ENCODE measurements at places on chromosomes 4 and X.
A peak's percentile ranks its signal among the peaks of the same experiment; 100 is the strongest.

DNA sequence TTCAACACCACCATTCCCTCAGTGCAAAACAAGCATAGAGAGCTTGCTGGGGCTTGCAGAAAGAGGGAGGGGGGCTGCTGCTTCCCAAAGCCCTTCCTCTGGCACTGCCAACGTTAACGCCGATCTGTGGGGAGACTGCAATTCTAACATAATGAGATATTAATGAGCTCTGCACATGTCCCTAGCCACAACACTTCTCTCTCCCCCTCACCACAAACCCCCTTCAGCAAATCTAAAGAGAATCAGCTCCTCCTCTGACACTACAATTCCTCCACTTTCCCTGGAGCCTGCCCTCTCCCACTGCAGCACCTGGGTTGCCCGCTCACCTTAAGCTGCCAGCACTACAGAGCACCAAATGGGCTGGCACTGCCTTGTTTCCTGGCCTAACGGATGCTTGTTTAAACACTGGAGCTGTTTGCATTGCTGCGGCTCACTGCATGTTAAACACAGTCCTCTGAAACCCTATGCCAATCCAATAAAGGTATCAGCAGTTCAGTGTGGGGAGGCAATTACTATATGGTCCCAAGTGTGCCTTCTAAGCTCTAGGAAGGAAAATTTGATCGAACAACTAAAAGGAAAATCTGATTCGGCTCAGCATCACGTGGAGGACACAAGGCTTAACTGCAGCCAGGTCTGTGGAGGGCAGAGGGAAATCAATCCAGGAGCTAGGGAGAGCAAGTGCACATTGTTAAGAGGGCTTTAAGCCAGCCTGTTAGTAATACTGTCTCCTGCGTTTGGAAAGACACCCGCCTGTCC is 232.4 kb downstream of the MAML3 start:
- no peak for DNase-seq

DNA sequence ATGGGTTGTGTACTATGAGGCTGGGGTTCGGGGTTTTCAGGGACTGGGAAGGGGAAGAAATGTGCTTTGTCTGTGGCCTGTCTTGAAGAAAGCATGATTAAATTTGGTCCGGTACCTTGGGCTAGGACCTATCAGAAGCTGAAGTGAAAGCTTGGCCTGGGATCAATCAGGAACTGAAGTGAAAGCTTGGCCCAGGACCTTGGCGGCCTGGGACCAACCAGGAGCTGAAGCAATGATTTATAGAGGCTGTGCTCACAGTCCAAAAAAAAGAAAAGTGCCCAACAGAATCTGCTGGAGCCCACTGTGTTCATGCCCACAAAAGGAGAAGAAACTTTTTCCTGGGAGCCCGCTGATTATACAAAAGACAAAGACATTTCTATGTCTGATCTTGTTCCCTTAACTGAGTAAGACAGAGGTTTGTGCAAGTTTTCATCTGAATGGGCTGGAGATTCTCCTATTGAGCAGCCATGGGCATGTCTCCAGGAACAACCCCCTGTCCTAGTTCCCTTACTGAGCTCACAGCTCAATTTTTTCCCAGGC is 1427.9 kb downstream of the FAM133A start:
- DNase-seq, result no peak

DNA sequence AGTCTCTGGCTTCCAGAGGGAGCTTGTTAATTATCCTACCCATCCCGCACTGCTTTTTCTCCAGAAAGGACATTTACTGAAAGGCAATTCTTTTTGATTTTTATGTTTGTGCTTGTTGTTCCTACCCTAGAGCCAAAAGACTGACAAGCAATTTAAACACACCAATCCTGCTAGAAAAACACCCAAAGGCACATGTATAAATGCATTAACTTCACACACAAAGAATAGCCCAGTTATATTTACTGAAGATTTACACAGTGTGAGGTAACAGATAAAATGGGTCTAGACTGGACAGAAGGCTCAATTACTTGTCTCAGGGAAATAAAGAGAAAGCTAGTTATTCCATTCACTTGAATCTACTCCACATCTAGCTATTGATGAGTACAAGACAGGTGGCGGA is 61.2 kb upstream of the NOCT start:
- no peak for DNase-seq

- DNase-seq, result no peak
These were observed 52.8 kb downstream of the NPFFR2 start for GRCh38 chr4:72084587-72085011.

DNA sequence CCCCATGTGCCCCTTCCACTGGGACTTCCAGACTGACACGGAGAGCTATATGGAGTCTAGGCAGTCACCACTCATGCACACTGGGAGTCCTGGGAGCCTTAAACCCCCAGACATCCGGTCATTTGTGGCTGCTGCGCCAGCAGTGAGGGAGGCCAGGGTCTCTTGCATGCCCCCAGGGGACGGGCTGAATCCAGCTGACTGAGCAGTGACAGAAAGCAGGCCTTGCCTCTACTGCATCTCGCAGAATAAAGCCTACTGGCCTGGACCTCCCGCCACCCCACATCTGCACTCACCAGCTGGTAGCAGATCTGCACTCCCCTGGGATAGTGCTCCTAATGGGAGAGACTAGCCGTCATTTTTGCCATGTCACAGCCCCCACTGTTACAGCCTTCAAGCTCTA is 1234.2 kb downstream of the FAM133A start:
- DNase-seq, result no peak

DNA sequence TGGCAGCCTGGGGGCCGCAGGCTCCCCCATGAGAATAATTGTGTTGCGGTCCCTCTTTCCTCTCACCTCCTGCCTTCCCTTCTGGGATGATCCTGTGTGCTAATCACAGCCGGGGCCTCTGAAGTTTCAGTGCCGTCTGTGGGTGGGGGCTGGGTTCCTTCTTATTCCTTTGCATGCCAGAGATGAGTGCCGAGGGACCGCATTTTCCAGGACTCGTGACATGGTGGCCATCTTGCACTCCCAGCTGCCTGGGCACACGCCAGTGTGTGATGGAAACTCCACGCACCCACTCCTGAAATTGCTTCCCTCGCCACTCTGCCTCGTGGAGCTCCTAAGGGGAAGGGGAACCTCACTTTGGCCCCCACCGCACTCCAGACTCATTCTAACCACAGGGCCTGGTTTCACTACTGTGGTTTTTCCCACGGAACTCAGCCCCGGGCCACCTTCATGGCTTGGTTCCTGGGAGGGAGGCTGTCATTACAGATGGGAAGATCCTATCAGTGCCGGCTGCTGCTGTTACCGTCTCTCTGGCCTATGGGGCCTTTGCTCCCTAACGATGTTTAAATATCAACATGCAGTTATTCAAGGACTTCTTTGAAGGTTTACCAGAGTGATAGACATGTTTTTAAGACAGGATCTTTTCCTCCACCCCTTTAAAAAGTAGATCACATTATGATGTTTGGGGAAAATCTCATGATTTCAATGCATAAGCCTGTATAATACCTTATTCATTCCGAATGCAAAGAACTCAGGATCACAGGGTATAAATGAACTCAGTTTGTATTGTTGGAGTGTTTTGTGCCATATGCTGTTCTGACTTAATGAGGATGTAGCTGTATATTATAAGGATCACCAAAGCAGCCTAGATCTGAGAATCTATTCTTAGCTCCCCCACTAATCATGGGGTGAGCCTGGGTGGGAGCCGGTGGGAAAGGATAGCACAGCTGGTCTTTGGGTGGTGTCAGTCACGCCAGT is 89.6 kb downstream of the SORCS2 start:
- no peak for DNase-seq

GRCh38 chrX:40152173-40152711 is 54.5 kb upstream of the BCOR start:
- DNase-seq, result peak; percentile 41

DNA sequence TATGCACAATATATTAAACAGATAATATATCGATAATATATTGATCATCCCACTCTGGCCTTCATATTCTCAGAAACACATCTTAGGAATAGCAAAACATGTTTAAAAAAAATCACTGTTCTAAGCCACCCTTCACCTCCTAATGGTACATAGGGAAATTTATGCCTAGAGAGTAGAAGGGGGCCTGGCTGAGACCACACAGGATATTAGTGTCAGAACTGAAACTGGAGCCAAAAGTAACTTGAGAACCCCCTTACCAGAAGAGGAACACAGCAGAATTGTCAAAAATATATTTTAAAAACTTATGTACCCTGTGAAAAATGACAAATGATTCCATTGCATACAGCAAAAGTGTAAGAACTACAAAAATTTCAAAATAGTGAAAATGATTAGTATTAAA is 173.1 kb downstream of the VSIG4 start:
- no peak for DNase-seq

- no peak for DNase-seq
These were observed 7.0 kb upstream of the SYNPO2 start for GRCh38 chr4:118881512-118882146.

GRCh38 chrX:79524642-79525041 is 157.5 kb upstream of the ITM2A start:
- no peak for DNase-seq

- no peak for DNase-seq
These were observed 103.0 kb downstream of the ADRA2C start for GRCh38 chr4:3869174-3869572.

DNA sequence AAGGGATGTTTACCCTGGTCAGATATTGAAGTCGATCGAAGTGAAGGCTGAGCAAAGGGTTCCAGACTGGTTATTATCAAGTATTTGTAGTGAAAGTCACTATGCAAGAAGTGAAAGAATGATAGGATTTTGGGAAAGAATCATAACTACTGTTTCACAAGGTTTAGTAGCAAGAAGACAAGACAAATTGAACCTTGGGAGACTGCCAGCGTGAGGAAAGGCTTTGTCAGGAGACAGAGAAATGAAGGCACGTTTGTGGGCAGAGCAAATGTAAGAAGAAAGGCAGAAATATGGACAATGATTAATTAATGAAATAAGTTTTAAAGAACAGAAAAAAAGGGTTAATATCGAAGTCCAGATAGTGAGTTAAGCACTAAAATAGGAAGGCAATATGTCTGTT is 456.8 kb downstream of the TRIML1 start:
- DNase-seq, result no peak

DNA sequence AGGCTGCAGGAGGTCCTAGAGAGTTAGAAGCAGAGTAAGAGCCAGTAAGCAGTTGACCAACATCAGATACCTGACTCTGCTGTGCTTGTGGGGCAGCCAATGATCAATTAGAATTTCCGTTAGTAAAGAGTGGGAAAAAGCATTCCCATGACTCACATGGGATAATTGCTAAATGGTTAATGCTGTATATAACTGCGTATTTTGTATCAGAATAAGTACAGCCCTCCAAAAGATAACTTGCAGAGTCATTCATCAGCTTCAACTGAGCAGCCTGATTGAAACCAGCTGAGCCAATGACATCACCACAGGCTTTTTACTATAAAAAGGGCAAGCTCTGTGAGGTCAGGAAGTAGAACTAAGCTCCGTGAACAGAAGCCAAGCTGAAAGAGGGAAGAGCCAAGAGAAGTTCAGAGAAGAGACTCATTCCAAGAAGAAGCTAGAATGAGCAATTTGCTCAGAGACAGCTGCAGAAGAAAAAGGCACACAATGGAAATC is 67.9 kb downstream of the PPP3CA start:
- DNase-seq, result no peak

DNA sequence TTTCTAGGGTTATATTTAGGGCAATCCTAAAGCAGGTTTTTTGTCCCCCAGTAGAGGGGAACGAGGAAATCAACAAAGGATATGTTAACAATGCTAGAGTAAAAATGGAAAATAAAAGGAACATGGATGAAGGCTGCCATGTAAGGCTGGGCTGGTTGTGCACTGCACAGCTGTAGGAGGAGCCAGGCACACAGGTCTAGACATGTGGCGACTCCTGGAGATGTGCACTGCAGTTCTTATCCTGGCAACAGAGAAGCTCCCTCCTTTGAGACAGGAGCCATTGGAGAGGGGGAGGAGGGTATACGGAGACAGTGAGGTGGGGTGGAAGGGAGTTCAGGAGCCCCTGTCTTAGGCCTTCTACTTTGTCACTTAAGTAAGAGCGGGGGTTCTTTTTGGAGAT is 65.9 kb downstream of the NAT8L start:
- no peak for DNase-seq

DNA sequence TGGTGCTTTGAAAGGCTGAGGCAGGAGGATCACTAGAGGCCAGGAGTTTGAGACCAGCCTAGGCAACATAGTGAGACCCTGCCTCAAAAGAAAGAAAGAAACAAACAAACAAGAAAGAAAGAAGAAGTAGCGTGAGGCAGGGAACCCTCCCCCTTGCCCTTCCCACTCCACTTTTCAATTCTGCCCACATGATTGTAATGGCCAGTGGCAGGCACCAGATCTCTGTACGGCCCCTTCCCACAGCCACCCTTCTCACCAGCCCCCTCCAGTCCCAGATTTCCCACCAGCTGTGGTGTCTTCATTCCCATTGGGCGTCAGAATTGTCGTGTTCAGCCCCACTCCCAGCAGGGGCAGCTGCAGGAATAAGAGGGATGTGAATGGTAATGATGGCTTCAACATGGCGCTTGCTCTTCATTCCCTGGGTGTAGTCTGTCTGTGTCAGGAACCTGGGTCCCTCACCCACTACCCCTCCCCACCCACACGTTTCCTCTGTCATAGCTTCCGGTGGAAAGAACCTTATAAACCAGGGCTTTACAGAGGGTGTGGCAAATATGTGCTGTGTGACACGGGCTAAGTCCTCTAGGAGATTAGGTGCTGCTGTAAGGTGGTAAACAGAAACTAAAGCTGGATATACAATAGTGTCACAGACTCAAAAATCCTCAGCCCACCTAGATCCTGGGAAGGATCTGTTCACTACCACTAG is at the start of gene IL2RG:
Gene IL2RG, minus strand, starts transcription at position 437 of the 703 bp plus-strand sequence. Its CDS starts 38 bp downstream, at position 399.
- peak; percentile 79 for DNase-seq

- peak; percentile 8 for DNase-seq
These were observed 46.4 kb downstream of the FHL1 start for GRCh38 chrX:136193771-136194170.

- peak; percentile 50 for DNase-seq
These were observed 452.4 kb downstream of the BCOR start for GRCh38 chrX:39645178-39645895.

GRCh38 chrX:39174772-39175417 is 373.6 kb downstream of the MID1IP1 start:
- DNase-seq, result peak; percentile 56

- no peak for DNase-seq
These were observed 256.5 kb downstream of the CAMK2D start for GRCh38 chr4:113505044-113505443.

GRCh38 chr4:141350122-141350905 is 129.6 kb downstream of the ZNF330 start:
- DNase-seq, result no peak

DNA sequence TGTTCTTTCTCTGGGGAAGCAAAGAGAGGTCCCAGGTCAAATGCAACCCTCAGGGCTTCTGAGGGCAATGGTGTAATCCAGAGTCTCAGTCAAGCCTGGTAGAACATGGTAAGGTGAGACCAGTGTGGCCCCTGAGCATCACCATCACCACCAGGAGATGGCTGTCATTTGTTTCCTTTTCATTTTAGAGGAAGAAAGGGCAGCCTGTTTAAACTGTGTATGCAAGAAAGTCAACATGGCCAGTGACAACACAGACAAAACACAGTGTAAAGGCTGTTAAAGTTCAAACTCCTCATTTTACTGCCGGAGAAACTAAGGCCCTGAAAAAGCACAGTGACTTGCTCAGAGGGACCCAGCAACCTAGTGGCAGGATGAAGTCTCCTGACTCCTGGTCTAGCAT is 2.0 kb upstream of the EDA start:
- DNase-seq, result no peak

Measured in stimulated activated CD4-positive, alpha-beta T cell treated with anti-CD3 and anti-CD28 coated beads, Interleukin-15, amount 100 ng/mL, for 24 hours (primary cell).